Activated gamma-delta T cell treated with Interleukin-2 at 50 U/mL for 16 hours (primary cell): ENCODE measurements at places on chromosomes 2 and 18.
A peak's percentile ranks its signal among the peaks of the same experiment; 100 is the strongest.

GRCh38 chr18:79528846-79529245 lies 133.1 kb downstream of the NFATC1 start:
- DNase-seq: peak; percentile 72

DNA sequence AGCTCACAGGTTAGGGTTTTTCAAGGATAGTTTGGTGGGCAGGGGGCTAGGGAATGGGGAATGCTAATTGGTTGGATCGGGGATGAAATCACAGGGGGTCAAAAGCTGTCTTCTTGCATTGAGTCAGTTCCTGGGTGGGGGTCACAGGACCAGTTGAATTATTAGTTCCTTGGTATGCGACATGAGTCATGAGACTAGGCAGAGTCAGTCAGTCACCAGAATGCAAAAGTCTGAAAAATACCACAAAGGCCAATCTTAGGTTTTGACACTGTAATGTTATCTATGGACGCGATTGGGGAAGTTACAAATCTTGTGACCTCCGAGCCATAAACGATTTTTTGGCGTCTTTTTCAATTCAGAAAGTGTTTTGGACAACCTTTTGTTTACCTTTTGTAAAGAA lies 101.2 kb downstream of the ZNF519 start:
- DNase-seq: no peak

GRCh38 chr2:162123806-162124758 lies 28.0 kb downstream of the GCG start:
- no peak for DNase-seq

DNA sequence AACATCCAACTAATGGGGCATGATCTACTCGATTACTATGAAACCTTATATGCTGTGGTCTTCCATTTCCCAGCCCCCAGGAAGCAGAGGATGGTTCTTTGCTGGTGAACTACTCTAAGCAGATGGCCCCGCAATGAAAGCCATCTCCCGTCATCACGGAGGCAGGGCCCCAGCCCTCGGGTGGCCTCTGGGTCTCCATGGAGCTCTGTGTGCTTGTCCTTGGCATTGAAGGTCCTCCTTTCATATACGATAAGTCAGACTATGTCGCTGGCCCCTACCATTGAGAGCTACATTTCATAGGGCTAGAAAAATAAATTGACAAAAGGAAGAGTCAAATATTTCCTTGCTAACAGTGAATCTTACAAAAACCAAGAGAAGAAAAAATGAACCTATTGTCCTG lies 416.8 kb downstream of the CMPK2 start:
- DNase-seq: no peak

- no peak for DNase-seq
These were observed 8.7 kb downstream of the TMEM182 start for GRCh38 chr2:102770506-102770905.

DNA sequence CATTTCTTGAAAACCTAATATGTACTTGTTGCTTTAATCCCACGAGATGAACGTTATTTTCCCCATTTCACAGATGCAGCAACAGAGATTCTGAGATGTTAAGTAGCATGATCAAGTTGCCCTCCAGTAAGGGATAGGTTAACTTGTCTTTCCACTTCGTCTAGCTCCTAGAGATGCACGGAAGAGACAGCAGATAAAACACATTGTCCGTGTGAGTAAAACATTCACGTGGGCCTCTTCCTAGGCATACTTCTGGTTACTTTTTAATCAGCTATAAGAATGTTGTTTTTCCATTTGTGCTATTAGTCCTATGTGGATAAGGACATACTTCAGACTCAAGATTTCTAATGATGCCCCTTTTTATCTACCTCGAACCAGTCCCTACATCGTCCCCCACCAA lies 1.2 kb upstream of the ARHGAP28 start:
- no peak for DNase-seq
